Left colon (tissue), 2 donors: ENCODE measurements at places on chromosomes 7 and 10.
A peak's percentile ranks its signal among the peaks of the same experiment; 100 is the strongest.

- DNase-seq, result no peak
Measured at GRCh38 chr7:144019457-144019856, 19.3 kb downstream of the OR6B1 start.

DNA sequence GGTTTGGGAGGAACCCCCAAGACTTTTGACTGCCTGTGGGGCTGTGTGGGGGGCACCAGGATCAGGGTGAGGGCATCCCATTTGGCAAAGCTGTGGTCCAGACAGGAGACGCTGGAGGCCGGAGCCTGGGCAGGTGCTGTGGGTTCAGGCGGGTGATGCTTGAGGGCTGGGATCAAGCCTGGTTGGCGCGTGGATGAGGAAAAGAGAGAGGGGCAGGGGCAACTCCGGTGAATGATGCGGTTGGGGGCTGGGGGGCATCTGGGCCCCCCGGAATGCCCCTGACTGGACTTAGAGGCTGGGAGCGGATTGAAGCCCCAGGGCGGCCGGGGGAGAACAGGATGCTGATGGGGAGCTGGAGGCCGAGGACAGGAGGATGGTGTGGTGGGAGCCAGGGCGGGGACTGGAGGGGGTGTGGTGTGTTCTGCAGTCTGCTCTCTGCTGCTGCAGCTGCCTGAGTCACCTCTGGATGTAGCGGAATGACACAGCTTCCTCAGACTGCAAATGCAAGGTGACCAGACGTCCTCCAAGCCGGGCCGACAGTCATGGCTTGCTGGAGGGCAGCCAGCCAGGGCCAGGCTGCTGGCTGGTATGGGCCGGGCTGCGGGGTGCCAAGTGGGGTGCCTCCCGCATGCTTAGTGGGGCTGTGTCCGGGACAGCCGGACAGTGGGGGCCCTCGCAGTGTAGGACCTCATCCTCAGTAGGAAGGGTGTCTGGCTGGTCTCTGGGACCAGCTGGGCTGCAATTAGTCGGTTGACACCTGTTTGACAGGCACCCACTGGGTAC, 3.2 kb downstream of the MAFK start:
- DNase-seq, result peak; percentile 29

- no peak for DNase-seq
Measured at GRCh38 chr10:9028231-9028630, 973.7 kb downstream of the GATA3 start.

- no peak for DNase-seq
Measured at GRCh38 chr7:10128748-10129147, 844.9 kb upstream of the PHF14 start.

DNA sequence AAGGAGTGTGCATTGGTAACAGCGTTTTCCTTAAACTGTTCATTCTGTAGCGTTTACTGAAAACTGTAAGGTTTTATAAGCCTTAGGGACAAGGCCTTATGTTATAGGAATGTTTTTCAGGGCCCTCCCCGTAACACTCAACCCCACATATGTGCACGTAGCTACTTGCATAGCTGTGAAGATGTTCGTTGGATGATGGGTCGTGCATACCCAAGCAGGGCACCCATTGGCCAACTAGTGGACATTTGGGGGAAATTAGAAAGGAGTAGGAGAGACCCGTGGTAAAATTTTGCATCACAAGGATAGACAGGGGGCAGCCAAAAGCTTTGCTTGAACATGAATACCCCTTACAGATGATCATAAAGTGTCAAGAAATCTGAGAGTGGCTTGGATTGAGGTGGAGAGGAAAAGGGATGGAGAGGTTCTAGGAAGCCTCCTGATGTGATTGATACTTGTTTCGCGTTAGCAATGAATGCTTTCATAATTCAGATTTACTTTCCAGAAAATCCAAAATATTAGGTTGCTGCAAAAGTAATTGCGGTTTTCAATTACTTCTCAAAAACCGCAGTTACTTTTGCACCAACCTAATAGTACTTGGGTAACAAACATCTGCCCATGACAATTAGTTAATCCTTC, 878 bp downstream of the SEC61A2 start:
- no peak for DNase-seq

GRCh38 chr7:67423065-67423464, 426.4 kb downstream of the TYW1 start:
- no peak for DNase-seq

DNA sequence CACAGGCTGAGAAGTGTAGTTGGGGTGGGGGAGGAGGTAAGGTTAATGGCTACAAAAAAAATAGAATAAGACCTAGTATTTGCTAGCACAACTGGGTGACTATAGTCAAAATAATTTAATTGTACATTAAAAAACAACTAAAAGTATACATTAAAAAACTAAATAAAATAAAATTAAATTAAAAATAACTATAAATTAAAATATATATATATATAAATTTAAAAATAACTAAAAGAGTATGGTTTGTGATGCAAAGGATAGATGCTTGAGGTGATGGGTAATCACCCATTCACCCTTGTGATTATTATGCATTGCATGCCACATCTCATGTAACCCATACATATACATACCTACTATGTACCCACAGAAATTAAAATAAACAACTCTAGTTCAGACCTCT, 762.5 kb downstream of the SORCS1 start:
- DNase-seq, result no peak

GRCh38 chr7:114083166-114084001, 164.6 kb upstream of the PPP1R3A start:
- peak; percentile 54 for DNase-seq

DNA sequence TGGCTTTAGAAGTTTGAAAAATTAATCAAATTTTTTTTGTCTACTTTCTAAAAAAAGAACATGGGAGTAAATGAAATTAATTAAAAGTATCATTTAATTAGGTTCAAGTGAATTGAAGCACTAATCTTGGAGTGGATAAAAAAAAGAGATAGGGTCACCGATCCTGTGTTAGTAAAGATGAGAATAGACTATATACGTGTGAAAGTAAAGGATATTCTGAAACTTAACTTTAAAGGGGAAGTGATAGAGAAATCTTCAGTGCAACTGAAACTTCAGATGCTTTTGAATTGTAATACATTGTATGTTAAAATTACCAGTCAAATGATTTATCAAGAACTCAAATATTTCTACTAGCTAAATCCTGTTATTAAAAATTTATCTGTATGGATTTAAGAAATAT, 4.8 kb downstream of the NHLRC2 start:
- no peak for DNase-seq

DNA sequence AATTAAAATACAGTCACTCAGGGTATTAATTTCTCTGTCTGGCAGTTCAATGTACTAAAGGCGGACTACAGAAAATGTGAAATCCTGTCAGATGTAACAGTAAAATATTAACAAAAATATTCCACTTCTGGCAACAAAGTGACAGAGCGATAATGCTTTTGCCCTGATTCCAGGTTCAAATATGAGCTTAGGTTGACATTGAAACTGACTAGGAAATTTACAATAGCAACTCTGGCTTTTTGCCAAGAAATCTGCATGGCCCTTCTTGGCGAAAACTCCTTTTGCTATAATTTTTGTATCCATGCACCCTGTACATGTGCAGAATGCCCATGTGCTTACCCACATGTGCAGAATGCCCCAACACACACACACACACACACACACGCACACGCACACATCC, 552.2 kb downstream of the MDFIC start:
- no peak for DNase-seq

DNA sequence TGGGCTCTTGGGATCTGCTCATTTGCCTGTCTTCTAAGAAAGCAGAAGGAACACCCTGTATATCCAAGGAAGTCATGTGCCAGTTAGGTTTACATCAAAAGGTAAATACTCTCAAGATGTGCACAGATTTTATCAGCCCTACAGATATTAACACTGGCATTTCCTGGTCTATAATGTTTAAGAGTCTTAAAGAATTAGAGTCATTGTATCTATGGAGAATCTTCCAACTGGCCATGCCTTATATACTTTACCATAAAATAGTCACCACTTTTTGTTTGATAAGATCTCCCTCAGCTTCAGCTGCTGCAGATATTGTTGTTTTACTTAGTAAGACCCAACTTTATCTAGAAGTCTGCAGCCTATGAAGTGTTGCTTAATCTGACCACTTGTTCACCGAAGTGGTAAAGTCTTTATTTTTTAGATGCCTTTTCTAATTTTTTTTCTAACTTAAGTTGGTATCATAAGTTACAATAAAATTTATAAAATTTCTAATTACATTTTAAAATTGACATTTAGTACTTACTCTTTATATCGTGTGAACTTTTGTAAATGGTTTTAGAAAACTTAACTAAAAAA, 58.5 kb downstream of the CPED1 start:
- DNase-seq, result no peak

- no peak for DNase-seq
Measured at GRCh38 chr7:45099891-45100760, 11.4 kb upstream of the NACAD start.

DNA sequence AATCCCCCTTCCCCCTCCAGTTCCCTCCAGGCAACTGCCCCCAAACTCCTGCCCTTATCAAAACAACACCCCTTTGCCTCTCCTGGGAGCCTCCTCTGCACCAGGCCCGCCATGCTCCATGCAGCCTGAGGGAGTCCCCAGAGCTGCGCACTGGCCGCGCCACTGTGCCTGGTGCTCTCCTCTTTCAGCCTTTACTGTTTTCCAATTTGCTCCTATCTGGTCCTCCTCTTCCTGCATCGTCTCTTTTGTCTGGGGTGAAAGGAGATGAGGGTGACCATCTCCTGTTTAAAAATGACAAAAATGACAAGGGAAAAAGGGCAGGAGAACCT, 165.8 kb upstream of the ADCY1 start:
- no peak for DNase-seq

DNA sequence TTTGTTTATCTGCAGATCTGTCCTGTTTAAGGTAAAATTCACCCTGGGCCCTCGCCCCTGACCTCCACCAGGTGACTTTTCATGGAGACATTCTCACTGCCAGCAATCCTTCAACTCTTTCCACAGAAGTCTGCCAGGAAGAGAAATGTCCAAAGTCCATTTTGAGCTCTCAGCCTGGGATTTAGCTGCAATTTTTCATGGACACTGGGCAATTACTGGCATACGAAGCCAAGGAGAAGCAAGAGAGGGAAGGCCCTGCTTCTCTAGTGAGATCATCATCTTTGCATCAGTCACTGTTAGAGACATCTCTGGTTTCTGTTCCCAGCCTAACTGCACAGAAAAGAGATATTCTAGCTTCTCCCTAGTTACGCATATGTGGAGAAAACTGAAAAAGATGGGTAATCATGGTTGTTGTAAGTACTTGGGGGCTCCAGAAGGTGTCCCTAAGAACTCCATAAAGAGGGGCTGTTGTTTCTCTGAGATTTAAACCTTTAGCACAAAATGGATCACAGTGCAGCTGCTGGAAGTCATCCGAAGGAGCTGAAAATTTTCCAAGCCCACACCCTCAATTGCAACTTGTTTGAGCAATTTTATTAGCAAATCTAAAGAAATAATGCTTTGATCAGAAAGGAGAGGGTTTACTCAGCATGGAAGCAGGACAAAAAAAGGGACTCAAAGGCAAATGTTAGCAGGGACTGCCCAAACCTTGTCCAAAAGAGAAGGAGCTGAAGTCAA, 168.9 kb downstream of the SNX10 start:
- no peak for DNase-seq

GRCh38 chr10:42802876-42803275, 20.3 kb downstream of the BMS1 start:
- DNase-seq, result no peak

GRCh38 chr10:33309406-33309805, 25.1 kb downstream of the NRP1 start:
- no peak for DNase-seq

- no peak for DNase-seq
Measured at GRCh38 chr10:97991871-97992270, 38.5 kb downstream of the CRTAC1 start.

DNA sequence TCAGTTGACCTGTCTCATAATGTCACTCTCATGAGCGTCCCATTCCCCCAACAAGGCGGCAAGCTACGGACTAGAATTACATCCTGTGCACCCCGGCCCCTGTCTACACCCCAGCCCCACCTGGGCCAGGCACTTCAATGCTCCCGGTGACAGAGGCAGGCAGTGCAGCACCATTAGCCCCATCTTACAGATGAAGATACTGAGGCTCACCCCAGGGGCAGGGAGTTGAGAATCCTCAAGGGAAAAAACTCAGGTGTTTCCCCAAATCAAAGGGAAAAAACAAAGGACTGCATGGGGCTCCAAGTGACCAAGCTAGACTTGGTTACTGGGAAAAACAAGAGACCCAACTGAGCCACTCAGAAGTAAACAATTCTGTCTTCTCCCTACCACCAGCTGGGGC, 4.5 kb downstream of the DLG5 start:
- DNase-seq, result no peak

DNA sequence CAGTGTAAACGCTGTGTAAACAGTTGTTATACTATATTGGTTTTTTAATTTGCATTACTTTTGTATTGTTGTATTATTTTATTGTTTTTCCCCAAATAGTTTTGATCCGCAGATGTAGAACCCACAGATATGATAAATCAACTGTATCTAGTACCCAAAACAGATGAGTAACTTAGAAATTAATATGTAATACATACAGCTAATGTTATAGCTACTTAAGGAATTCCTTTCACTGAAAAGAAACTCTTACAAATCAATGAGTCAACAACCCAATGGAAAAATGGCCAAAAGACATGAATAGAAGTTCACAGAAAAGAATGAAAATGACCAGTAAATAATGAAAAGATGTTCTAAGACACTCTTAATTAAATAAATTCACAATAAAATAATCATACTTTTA, 32.3 kb upstream of the ARL4A start:
- no peak for DNase-seq

GRCh38 chr10:5465976-5466450, 33.4 kb downstream of the CALML5 start:
- DNase-seq, result peak; percentile 43

GRCh38 chr7:123533929-123534382, 439 bp downstream of the IQUB start:
- no peak for DNase-seq

DNA sequence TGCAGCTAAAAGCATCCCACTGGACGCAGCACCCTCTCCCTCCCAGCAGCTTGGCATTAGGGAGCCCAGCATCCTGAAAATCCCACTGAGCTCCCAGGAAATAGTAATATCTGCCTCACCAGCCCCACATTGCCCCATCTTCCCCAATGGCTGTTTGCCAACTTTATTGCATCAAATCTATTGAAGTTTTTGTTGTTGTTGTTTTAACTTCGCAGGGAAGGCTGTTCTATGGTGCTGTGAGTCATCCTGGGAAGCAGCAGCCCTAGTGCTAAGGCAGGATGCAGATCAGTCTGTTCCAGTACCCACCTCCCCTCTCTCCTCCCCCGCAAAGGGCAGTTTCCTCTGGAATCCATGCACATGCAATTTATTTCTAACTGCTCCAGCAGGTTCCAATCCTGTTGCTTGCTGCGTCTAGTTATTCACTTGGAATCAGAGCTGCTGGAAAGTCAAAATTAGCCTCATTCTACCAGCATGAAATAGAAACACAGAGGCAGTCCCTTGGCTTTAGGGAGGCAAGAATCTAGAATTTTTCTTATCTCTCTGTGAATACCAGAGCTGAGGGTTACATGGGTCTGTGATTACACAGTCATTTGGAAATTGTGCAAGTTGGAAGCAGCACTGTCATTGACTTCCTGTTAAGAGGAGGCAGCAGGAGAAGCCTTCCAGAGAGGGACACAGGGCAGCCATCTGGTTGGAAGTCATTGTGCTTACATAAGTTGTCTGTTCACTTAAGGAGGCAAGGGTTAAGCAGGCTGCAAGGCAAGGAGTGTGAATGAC, 115.9 kb upstream of the CACUL1 start:
- DNase-seq, result no peak
